ENCODE measurements at places on chromosomes 3 and 15.

DNA sequence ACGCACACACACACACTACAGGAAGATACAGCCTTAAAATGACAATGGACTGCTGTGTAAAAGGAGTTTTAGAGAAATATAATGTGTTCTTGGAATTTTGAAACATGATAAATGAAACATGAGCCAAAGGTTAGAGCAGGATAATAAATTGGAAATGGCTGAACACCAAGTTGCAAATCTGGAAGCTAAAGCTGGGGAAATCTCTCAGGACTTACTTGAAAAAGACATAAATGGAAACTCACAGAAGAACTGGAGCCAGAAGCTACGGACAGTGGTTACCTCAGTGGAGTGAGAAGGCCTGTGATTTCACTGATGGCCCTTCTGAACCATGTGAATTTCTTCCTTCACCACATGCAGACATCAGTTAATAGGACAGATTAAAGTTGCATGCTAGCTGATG lies 37.3 kb upstream of the ATP10A start:
- no peak overlapping the region for H3K27ac ChIP-seq
- no peak for DNase-seq
- H3K4me1 ChIP-seq = peaks cover 9% of the 10 kb centered on the region
- H3K27me3 ChIP-seq = no peaks in the 10 kb centered on the region
- no peak overlapping the region for H3K4me3 ChIP-seq
- no peaks in the 10 kb centered on the region for H3K36me3 ChIP-seq

- H3K27ac ChIP-seq = no peak overlapping the region
- no peak for DNase-seq
- H3K4me1 ChIP-seq = peaks cover 6% of the 10 kb centered on the region
- peaks cover 54% of the 10 kb centered on the region for H3K27me3 ChIP-seq
- peaks cover 5% of the 10 kb centered on the region for H3K36me3 ChIP-seq
Observed at GRCh38 chr15:29820394-29821154, 1.7 kb downstream of the TJP1 start.

DNA sequence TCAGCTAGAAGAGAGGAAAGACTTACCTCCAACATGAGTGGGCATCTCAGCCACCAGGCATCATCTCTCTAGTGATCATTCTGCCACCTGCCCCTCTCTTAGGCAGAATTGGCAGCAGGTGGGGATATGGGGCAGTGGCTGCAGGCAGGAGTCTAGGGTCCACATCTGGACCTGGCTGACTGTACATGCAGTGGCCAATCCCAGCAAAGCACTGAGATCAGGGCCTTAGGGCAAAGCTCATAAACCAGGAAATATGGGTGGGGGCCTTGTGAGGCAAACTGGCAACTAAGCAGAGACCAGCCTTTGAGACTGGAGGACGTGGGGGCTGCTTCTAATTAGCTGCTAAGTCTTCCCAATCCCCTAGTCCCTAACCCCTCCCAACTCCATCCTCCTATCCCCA lies 12.9 kb downstream of the POMGNT2 start:
- no peak overlapping the region for H3K27ac ChIP-seq
- peaks cover 7% of the 10 kb centered on the region for H3K27me3 ChIP-seq
- no peak overlapping the region for H3K4me3 ChIP-seq
- no peaks in the 10 kb centered on the region for H3K4me1 ChIP-seq
- H3K36me3 ChIP-seq = no peaks in the 10 kb centered on the region

- no peak overlapping the region for H3K27ac ChIP-seq
- H3K36me3 ChIP-seq = no peaks in the 10 kb centered on the region
- H3K4me3 ChIP-seq = no peak overlapping the region
- no peaks in the 10 kb centered on the region for H3K27me3 ChIP-seq
- DNase-seq = no peak
- H3K4me1 ChIP-seq = no peaks in the 10 kb centered on the region
Observed at GRCh38 chr15:36428102-36428845, 151.2 kb upstream of the CDIN1 start.

- H3K36me3 ChIP-seq = peaks cover 58% of the 10 kb centered on the region
- DNase-seq = no peak
- peak overlapping the region; percentile 88 for H3K27ac ChIP-seq
- H3K27me3 ChIP-seq = no peaks in the 10 kb centered on the region
- H3K4me3 ChIP-seq = peak overlapping the region; percentile 95
Observed at GRCh38 chr15:82539691-82540054, 584 bp downstream of the RPS17 start.

DNA sequence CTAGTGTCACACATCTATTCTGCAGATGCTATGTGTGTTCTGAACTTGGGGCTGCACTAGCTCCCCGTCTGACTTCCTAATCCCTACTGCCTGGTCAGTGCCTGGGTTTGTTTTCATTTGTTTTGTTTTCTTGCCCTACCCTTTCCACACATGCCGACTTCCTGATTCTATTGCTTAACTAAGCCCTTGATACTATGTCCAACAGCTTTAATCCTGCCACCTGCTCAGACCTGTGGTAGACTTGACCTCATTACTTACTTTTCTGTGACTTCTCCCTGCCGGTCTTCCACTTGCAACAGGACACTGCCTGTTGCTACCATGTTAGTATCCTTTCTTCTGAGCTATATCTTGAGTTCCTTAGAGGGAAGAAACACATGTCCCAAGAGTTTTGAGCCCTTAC lies 39.3 kb upstream of the CEMIP start:
- no peak for DNase-seq
- H3K27ac ChIP-seq = no peak overlapping the region
- no peak overlapping the region for H3K4me3 ChIP-seq
- H3K36me3 ChIP-seq = no peaks in the 10 kb centered on the region

GRCh38 chr3:113153499-113154107 lies 57.8 kb upstream of the BOC start:
- peaks cover 4% of the 10 kb centered on the region for H3K27me3 ChIP-seq
- H3K36me3 ChIP-seq = no peaks in the 10 kb centered on the region
- DNase-seq = no peak
- H3K4me3 ChIP-seq = no peak overlapping the region
- H3K27ac ChIP-seq = no peak overlapping the region
- no peaks in the 10 kb centered on the region for H3K4me1 ChIP-seq

- H3K27me3 ChIP-seq = peaks cover 12% of the 10 kb centered on the region
- DNase-seq = no peak
- H3K4me3 ChIP-seq = no peak overlapping the region
- no peaks in the 10 kb centered on the region for H3K36me3 ChIP-seq
Observed at GRCh38 chr15:50786438-50786837, 20.9 kb upstream of the SPPL2A start.

DNA sequence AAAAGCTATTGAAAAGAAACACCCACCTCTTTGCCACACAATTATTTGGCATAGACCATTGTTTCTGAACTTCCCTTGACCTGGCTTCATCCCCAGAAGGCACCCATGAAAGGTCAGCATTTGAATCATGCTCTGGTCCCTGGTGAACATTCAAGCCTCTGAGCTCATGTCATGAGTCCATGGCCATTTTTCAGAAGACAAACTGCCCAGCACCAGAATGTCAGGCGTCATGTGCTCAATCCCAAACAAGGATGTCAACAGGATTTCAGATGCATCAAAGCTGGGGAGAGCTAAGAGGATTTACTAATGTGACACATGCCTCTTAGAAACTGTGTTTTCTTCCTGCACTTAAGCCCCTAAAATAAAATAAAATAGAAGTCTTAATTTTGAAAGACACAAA lies 41.3 kb downstream of the TMED3 start:
- no peak overlapping the region for H3K27ac ChIP-seq
- H3K27me3 ChIP-seq = no peaks in the 10 kb centered on the region
- H3K36me3 ChIP-seq = no peaks in the 10 kb centered on the region
- no peaks in the 10 kb centered on the region for H3K4me1 ChIP-seq
- H3K4me3 ChIP-seq = no peak overlapping the region

- no peaks in the 10 kb centered on the region for H3K36me3 ChIP-seq
- H3K4me1 ChIP-seq = peaks cover 14% of the 10 kb centered on the region
- no peaks in the 10 kb centered on the region for H3K27me3 ChIP-seq
- DNase-seq = no peak
- H3K4me3 ChIP-seq = no peak overlapping the region
Observed at GRCh38 chr3:177607589-177607988, 410.3 kb upstream of the TBL1XR1 start.

- H3K36me3 ChIP-seq = no peaks in the 10 kb centered on the region
- no peaks in the 10 kb centered on the region for H3K4me1 ChIP-seq
- no peak overlapping the region for H3K27ac ChIP-seq
Observed at GRCh38 chr3:124843047-124843446, 44.1 kb downstream of the ITGB5 start.

- H3K27ac ChIP-seq = no peak overlapping the region
- H3K4me1 ChIP-seq = peaks cover 2% of the 10 kb centered on the region
- DNase-seq = no peak
- H3K27me3 ChIP-seq = no peaks in the 10 kb centered on the region
- H3K4me3 ChIP-seq = no peak overlapping the region
Observed at GRCh38 chr3:138303474-138303873, 26.2 kb downstream of the NME9 start.

GRCh38 chr3:15819576-15819975 lies 21.8 kb upstream of the ANKRD28 start:
- H3K4me1 ChIP-seq = peaks cover 51% of the 10 kb centered on the region
- no peaks in the 10 kb centered on the region for H3K27me3 ChIP-seq
- DNase-seq = no peak
- H3K36me3 ChIP-seq = no peaks in the 10 kb centered on the region
- no peak overlapping the region for H3K27ac ChIP-seq

- H3K27ac ChIP-seq = no peak overlapping the region
- H3K4me1 ChIP-seq = peaks cover 17% of the 10 kb centered on the region
- H3K4me3 ChIP-seq = peak overlapping the region; percentile 94
- H3K27me3 ChIP-seq = peaks cover 8% of the 10 kb centered on the region
- peaks cover 9% of the 10 kb centered on the region for H3K36me3 ChIP-seq
Observed at GRCh38 chr3:142999881-143000280, 1.5 kb upstream of the U2SURP start.

DNA sequence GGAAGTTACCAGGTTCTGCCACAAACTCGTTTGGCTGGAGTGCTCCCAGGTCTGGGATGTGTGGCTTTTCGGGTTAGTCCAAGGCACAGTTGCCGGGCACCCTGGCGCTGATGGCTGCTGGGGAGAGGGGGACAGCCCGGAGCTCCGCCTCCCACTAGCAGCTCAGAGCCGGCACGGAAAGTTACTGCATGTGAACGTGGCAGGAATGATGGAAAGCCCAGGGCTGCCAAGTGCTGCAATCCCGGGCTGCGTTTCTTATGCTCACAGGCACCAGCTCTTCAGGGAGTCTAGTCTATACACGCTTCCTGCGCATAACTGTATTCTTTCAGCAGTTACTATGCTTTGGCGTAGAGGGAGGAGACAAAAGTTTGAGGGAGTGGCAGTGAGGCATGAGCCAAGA lies 141.8 kb upstream of the ICE2 start:
- no peak overlapping the region for H3K4me3 ChIP-seq
- H3K27me3 ChIP-seq = peaks cover 31% of the 10 kb centered on the region

GRCh38 chr3:63130625-63131024 lies 147.5 kb upstream of the SYNPR start:
- H3K36me3 ChIP-seq = no peaks in the 10 kb centered on the region
- no peak for DNase-seq
- H3K4me1 ChIP-seq = no peaks in the 10 kb centered on the region
- no peak overlapping the region for H3K4me3 ChIP-seq
- H3K27ac ChIP-seq = no peak overlapping the region

GRCh38 chr3:62577153-62577552 lies 203.8 kb upstream of the FEZF2 start:
- H3K27me3 ChIP-seq = no peaks in the 10 kb centered on the region
- no peak overlapping the region for H3K27ac ChIP-seq
- DNase-seq = no peak
- H3K36me3 ChIP-seq = no peaks in the 10 kb centered on the region
- H3K4me3 ChIP-seq = no peak overlapping the region
- H3K4me1 ChIP-seq = no peaks in the 10 kb centered on the region

GRCh38 chr15:87753539-87753938 lies 503.0 kb downstream of the NTRK3 start:
- H3K4me3 ChIP-seq = no peak overlapping the region
- no peaks in the 10 kb centered on the region for H3K36me3 ChIP-seq
- H3K27ac ChIP-seq = no peak overlapping the region
- DNase-seq = no peak

All from activated T-helper 2 cell treated with anti-CD3 and anti-CD28 coated beads, Interferon-gamma antibody, Interleukin-2, Interleukin-4, amounts not matched to agents 10 μg/mL and 5 μg/mL and 100 μg/mL, durations not matched to agents 14 hours and 24 hours and 36 hours (primary cell).